ENCODE measurements at places on chromosomes 11 and 22.

GRCh38 chr11:107713009-107713408 lies 1.2 kb upstream of the SLN start:
- DNase-seq = no peak

DNA sequence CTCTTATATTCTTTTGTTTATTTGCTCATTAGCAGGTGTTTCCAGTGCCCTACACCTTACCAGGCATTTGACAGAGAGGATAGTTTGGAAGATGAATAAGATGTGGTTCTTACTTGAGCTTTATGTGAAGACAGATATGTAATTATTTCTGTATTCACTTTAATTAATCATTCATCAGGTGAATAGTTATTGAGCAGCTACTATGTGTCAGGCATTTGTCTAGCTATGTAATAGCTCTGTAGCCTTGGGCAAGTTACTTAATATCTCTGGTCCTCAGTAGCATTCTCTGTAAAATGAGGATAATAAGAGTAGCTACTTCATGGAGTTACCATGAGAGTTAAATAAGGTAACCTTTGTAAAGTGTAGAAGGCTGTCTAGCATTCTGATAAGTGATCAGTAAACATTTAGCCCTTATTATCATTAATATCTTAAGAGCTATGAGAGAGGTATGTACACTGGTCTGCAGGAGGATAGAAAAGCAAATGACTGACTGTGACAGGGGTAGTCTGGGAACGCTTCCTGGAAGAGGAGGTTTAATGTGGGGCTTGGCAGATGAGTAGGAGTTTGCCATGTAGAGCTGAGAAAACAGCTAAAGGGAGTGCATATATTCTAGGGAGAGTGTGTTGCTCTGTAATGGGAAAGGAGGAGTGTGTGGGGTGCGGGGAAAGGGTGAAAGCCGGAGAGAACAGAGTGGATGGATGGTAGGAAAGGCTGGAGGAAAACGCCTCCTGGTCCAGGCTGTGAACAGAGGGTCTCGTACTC lies 56.1 kb downstream of the MICAL2 start:
- no peak for DNase-seq

GRCh38 chr22:32809786-32810554 lies 8.5 kb downstream of the TIMP3 start:
- no peak for DNase-seq

- no peak for DNase-seq
Measured at GRCh38 chr22:30445438-30446145, 20.0 kb downstream of the MTFP1 start.

- DNase-seq = no peak
Measured at GRCh38 chr11:117523680-117524079, 196.0 kb downstream of the CEP164 start.

DNA sequence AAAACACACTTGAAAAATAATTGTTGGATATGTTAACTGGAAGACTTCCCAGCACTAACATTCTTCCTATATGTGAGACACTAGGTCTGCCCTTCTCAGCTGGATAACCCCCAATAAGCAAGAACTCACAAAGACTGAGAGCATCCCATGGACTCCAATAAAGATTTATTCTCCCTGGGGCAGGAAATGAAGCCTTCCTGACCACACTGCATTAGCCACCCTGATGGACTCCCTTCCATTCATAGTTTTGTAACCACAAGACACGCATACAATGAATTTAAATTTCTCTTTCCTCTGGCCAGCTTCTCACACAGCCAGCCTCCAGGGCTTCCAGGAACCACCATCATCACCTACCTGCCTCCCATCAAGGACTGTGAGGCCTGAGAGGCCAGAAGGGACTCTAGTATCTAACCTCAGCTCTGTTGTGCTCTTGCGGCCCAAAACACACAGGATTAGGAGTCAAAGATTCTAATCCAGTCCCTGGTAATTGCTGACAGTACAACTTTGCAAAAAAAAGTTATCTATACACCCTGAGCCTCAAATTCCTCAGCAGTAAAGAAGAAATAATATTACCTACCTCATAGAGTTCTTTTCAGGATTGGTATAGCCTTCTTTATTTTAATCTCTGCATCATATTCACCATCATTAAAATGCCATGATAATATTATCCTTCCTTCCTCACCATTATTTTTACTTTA lies 45.6 kb upstream of the GDPD4 start:
- DNase-seq = peak; percentile 97

DNA sequence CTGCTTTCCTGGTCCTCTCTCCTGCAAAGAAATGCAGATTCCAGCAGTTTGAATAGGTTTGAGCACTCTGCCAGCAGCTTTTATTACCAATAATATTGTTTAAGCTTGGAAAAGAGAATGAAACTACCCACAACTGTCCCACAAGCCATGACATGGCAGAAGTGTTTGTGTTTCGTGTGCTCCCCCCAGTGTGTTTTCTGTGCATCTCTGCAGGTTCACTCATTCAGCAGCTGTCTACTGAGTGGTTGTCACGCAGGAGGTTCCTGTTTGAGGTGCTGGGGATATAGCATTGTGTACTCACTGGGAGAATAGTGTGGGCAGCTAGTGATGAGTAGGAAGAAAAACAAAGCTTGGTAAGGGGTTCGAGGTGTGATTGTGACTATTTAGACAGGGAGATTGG lies 55.3 kb upstream of the SUSD2 start:
- no peak for DNase-seq

GRCh38 chr11:61762798-61763197 lies 10.4 kb downstream of the MYRF start:
- no peak for DNase-seq

GRCh38 chr22:28373831-28374230 lies 305.8 kb downstream of the TTC28 start:
- no peak for DNase-seq

GRCh38 chr22:19118329-19118880 lies 3.8 kb downstream of the DGCR2 start:
- DNase-seq = no peak
